ENCODE measurements at places on chromosomes 13 and 19.

GRCh38 chr19:45790942-45791341 lies 1.7 kb downstream of the DMWD start:
- DNase-seq: no peak

DNA sequence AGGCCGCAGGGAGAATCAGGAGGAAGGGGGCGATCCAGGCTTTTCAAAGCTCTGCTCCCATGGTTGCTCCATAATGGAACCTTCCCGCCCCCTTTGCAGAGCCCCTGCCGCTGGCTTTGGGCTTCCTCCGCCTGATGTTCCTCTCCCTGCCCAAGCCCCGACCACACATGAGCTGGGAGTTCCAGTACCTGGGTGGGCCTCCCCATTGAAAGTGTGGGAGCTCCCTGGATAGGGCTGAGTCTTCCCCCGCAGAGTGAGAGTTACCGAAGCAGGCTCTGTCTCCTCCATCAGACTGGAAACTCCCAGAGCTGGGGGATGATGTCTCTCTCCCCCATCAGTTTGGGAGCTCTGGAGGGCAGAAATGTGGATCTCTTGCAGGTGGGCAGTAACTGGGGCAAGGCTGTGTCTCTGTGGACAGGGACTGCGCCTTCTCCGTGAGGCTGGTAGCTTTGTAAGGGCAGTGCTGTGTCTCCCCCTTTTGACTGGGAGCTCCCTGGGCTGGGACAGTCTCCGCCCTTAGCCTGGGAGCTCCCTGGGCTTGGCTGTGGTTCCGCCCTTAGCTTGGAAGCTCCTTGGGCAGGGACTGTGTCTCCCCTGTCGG lies 722 bp downstream of the DCAF15 start:
- peak; percentile 46 for DNase-seq

DNA sequence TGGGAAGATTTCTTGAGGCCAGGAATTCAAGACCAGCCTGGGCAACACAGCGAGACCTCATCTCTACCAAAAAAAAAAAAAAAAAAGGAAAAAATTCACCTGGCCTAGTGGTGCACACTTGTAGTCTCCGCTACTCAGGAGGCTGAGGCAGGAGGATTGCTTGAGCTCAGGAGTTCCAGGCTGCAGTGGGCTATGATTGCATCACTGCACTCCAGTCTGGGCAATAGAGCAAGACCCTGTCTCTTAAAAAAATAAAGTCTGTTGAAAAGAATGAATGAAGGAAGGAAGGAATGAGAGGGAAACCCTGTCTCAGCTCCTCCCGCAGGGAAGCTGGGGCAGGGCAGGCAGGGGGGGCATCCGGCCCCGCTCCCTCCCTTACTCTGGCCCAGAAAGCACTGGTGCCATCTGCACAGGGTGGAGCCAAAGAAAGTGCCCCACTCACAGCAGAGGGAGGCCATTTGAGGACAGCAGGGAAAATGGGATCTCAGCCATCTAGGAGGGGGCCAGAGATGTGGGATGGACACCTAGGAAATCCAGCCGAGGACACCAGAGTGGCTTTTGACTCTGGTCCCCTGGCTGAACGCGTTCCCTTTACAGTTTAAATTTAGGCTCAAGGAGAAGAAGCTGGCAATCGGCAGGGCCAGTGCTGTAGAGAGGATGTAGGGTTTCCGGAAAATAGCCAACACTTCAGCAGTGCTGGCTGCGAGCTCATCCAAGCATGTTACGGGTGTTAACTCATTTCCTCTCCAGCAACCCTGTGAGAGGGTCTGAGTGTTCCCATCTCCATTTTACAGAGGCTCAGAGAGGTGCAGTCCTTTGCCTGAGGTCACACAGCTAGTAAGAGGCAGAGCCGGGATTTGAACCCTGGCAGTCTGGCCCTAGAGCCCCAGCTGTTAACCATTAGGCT lies 3.6 kb upstream of the HPN start:
- no peak for DNase-seq

GRCh38 chr19:6185093-6185834 lies 49.8 kb downstream of the ACSBG2 start:
- DNase-seq: no peak

- DNase-seq: no peak
Observed at GRCh38 chr19:53577968-53578367, 40.0 kb downstream of the ZNF331 start.

GRCh38 chr19:49854378-49855263 lies 3.7 kb downstream of the PTOV1 start:
- no peak for DNase-seq

DNA sequence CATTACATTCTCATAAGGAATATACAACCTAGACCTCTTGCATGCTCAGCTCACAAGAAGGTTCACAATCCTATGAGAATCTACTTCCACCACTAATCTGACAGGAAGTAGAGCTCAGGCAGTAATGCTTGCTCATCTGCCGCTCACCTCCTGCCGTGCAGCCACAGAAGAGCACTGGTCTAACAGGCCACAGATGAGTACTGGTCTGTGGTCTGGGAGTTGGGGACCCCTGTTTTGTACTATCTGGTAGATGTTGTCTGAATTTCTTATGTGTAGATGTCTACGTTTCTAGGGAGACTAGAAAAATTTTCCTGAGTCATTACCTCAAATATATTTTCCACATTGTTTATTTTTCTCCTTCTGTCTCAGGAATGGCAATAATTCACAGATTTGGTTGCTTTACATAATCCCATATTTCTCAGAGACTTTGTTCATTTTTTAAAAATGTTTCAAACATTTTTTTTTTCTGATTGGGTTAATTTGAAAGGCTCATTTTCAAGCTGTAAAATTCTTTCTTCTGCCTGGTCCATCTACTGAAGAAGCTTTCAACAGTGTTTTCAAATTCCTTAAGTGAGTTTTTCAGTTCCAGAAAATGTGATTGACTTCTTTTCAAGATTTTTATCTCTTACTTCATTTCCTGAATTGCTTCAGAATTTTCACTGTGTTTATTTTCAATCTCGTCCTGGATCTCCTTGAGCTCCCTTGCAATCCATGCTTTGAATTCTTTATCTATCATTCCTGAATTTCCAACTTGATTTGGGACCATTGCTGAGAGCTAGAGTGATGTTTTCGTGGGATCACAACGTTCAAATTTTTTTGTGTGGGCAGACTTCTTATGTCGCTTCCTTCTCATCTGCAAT lies 1322.2 kb downstream of the PCDH9 start:
- no peak for DNase-seq

GRCh38 chr19:29535984-29536508 lies 10.3 kb downstream of the VSTM2B start:
- peak; percentile 39 for DNase-seq

DNA sequence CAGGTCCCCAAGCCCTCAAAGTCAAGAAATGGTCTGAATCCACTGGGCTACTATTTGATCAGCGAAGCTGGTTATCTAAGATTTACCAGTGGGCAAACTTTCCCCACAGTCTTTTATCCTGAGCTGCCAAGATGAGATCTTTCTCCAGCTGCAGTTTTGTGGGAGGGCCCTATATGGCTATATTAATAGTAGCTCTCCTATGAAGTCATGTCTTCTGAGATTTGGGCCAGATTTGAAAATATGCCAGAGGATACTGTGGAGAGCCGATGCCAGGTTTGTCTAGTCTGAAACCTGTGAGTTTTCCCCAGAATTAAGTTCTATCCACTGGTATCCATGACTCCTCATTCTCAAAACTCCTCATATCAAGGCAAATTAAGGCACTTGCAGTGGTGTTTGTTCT lies 173.2 kb downstream of the FLT1 start:
- DNase-seq: no peak

- no peak for DNase-seq
Observed at GRCh38 chr19:1163283-1163933, 10.7 kb downstream of the SBNO2 start.

- DNase-seq: no peak
Observed at GRCh38 chr19:12949363-12950283, 4.0 kb downstream of the RAD23A start.

- DNase-seq: no peak
Observed at GRCh38 chr19:44636439-44637389, 7.0 kb upstream of the PVR start.

- peak; percentile 47 for DNase-seq
Observed at GRCh38 chr13:40679480-40679985, 13.1 kb upstream of the FOXO1 start.

Data from GM23338 (cell line).